NCI-H146 (cell line): ENCODE measurements at places on chromosomes 7 and 10.

GRCh38 chr7:84624927-84625326, 430.3 kb upstream of the SEMA3A start:
- no peak for DNase-seq

GRCh38 chr7:23467291-23467805, 2.9 kb downstream of the IGF2BP3 start:
- DNase-seq: no peak

DNA sequence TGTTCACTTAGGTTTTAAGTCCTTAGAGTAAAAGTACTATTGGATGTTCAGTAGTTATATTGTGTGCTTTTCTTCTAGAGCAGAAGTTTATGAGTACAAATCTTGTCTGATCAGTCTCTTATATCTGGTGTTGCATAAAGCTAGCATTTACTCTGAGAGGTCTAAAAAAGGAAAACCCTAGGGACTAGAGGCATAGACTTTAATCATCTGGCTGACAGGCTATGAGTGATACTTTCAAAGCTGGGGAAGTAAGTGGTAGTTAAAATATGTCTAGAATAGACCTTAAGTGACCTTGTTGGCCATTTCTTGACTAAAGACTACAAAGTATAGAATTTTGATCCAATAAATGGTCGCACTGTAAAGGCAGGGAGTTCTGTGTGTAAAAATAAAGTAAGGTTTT, 32.9 kb upstream of the PHYHIPL start:
- DNase-seq: no peak

DNA sequence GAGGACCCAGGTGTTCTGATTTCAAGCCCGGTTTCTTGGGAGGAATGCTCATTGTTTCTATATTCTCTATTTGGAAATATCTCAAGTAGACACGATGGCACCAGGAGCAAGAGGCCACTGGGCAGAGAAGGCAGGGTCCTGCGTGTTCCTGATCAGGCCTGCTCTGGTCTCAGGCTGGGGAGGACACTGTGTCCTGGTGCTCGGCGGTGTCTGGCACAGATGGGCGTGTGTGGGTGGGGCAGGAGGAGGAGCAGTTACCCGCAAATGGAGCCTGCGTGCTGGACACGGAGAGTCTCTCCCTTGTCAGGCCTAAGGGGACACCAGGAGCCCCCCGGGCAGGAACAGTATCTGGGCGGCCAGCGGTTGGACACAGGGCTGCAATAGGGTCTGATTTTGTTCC, 25.9 kb upstream of the GOLGA7B start:
- DNase-seq: no peak

DNA sequence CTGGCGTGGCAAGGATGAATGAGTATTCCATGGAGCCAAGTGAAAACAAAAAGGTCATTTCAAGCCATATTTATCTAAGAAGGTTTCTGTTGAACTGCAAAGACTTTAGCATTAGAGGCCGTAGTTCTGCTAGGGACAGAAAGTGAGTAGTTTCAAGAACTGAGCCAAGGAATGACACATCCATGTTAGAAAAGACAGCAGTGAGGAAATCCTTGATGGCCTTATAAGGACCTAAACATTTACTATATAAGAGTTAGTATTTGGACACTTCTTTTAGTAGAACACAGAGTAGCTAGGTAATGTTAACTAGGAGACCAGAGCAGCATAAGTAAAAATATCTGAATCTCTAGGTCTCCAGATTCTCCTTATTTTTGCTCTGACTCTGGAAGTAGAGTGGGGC, 329.8 kb upstream of the SEMA3D start:
- no peak for DNase-seq

DNA sequence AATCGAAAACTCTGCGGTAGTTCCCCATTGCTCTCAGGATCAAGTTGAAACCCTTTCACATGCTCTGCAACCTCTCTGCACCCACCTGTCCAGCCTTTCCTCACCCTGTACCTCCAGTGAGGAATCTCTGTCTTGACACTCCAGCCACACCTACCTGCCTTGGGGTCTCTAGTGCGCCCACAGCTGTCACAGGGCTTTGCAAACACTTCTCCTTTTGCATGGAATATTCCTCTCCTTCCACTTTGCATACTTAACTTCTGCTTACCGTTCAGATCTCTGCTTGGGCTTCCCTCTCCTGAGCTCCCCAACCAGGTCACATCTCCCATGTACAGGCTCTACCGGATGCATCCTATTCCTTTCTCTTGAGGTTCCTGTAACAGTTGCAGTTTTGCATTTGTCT, 6.6 kb upstream of the ZYX start:
- DNase-seq: no peak

DNA sequence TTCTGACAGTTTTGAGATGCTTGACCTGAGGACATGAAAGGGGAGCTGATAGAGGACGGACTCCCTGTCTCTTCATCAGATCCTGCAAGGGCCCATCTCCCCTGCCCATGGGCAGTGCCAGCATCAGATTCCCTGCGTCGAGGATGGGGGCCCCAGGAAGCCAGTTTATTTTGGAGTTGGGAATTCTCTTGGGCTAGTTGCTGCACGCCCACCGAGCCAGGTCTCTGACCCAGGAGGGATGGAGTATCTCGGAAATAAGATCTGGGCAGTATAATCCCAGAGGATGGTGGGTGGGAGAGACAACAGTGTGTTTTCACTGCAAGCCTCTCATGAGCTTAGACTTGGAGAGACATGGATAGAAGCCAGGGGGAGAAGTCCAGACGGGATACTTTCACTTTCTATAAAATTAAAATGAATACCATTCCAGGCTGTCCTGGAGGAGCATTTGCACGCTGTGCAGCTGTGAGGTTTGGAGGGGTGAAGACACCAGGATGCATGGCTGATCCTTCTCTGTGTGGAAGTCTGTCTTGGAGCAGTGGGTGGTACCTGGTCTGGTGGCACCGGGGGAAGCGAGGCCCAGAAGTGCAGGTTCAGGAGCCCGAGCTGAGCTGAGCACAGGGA, 25.8 kb downstream of the DOCK1 start:
- DNase-seq: no peak

- DNase-seq: no peak
These were observed 6.2 kb upstream of the MRC1 start for GRCh38 chr10:17802976-17803375.

- DNase-seq: no peak
These were observed 174.3 kb downstream of the NRP1 start for GRCh38 chr10:33160151-33160550.

GRCh38 chr7:111866787-111867186, 304.5 kb upstream of the IMMP2L start:
- no peak for DNase-seq

DNA sequence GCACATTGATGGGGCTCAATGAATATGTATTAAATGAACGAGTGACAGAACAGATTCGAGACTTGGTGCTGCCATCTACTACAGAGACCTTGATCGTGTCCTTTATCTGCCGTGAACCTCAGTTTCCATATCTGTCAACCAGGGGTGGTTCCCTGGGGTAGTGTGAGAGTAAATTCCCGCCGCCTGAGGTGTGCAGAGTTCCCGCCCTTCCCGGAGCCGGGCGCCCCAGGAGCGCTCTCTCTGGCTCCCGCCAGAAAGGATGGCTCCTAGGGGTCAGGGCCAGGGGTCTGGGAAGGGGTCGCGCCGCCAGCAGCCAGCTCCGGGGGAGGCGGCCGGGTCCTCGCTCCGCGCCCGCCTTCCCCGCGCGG, 333 bp upstream of the PLCE1 start:
- no peak for DNase-seq

DNA sequence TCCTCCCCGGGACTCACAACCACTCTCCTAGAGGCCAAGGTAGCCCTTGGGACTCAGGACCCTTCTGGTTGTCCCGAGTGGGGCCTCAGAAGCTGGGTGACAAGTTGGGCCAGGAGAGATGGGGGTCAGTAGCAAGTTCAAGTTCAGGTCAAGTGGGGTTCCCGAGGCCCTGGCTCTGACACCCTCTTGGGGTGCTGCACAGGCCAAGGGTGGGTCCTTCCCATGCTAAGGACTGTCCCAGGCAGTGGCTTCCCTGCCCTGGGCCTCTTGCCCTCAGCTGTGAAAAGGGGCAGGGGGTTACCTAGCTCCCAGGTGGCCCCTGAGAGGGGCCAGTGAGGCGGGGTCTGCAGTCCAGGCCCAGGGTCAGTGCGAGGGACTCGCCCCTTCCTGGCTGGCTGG, 115.4 kb upstream of the TNRC18 start:
- no peak for DNase-seq

DNA sequence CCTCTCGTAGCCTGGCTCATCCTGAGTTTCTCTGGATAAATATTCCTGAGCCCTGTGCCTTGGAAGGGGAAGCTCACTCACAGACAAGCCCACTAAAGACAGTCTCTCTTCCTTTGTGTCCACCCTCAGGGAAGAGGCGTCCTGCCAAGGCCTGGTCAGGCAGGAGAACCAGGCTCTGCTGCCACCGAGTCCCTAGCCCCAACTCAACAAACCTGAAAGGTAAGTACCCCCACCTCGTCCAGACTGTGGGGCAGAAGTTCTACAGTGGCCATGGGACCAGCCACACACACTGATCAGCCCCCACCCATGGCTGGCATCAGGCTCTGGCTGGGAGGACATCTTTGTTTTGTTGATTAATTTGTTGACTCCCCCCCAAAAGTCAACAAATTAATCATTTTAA, 2.8 kb downstream of the GPR15LG start:
- DNase-seq: no peak

GRCh38 chr10:75000748-75001321, 110.6 kb upstream of the SAMD8 start:
- no peak for DNase-seq

- DNase-seq: peak; percentile 41
These were observed 59.0 kb downstream of the PALD1 start for GRCh38 chr10:70537398-70538194.

- DNase-seq: no peak
These were observed 621.0 kb upstream of the IGFBP3 start for GRCh38 chr7:46542076-46542475.

GRCh38 chr7:67894746-67895145, 898.1 kb downstream of the TYW1 start:
- no peak for DNase-seq

GRCh38 chr10:129716211-129716681, 247.8 kb downstream of the EBF3 start:
- no peak for DNase-seq

GRCh38 chr7:79149831-79150230, 303.6 kb downstream of the MAGI2 start:
- DNase-seq: no peak

DNA sequence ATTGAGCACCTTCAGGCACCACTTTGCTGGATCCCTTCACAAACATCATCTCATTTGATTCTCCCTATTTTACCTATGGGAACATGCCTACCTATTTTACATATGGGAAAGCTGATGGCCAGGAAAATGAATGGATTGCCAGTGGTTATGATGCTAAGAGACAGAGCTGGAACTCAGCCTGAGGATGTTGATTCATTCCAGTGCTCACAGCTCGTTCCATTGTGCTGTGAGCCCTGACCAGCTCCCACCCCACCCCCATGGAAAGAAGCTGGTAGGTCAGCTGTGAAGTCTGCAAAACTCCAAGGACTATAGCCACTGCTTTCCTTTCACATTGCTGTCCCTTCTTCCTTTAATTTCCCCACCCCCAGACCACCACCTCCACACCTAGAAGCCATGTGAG, 9.6 kb downstream of the UBTD1 start:
- DNase-seq: no peak

GRCh38 chr7:136293272-136293671, 316.1 kb upstream of the MTPN start:
- no peak for DNase-seq

DNA sequence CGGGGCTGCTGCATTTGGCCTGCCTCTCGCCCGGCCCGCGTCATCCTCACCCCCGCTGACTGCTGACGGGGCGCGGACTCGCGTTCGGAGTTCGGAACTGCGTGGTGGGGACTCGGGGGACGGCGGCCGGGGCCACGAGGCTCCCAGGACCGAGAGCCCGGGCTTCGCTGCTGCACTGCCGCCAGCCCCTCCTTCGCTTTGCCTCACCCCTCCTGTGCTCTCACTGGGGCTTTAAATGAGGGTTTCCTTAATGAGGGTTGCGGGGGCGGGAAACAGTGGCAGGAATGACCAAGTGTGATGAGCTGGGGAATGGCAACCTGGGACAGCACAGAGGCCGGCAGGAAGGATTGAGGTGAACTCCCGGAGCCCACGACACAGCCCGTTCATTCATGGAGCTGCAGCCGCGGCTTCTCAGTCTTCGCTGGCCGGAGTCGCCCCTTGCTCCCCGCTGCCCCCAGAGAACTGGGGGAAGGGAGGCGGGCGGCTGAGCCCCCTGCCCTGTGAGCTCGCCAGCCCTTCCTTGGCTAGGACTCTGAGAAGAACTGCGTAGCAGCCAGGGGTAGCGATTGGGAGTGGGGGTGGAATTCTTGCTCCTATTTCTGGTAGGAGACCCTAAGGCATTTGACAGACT, 1.5 kb upstream of the LRRC4 start:
- no peak for DNase-seq

DNA sequence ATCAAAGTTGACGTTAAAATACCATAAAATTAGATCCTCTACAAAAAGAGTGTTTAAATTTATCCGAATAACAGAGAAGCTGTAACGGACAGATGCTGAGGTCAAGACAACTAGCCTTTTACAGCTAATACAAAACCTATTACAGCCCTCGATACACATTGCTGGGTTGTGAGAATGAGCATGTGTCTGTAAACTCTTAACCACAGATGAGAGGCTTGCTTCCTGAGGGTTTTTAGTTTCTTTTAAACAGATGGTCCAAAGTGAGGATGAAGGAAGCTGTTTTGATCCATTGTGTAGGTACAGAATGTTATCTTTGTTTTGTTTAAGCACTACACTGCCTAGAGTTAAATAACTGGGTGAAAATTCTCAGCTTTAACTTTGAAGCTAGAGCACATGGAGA, 578.2 kb downstream of the PARD3 start:
- no peak for DNase-seq

DNA sequence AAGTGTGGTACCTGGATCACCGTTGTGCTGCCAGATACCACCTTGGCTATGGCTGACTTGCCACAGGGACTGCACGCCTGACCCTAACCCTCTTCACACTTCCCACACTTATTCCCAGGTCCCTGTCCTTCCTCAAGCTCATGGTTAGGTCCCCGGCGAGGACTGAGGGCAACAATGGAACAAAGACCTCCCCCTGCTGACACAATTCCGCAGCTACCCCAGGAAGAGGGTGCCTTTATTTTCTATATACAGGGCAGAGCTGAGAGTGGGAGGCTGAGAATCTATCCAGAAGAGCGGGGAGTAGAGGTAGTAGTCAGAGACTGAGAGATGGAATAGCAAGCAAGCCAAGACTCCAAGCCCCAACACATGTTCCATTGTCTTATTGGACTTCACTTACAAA, 118.1 kb upstream of the SEM1 start:
- no peak for DNase-seq

GRCh38 chr7:47610506-47611044, 28.7 kb upstream of the TNS3 start:
- DNase-seq: peak; percentile 48

DNA sequence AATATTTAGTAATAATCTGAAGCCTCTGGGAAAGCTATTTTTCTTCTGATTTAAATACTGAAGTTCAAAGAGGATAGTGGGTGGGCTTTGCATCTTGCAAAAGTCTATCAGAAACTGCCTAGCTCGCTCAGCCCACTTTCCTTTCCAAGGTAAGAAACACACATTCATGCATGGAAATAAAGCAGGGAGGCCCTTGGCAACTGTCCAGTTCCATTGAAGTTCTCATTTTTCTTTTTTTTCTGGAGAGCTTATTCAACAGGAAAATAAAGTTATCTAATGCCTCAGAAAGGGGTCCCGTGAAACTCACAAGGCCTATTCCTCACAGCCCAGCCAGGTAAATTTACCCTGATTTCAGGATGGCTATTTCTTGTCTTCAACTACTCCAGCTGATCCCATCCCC, 654.9 kb downstream of the KCNMA1 start:
- DNase-seq: peak; percentile 9
